Activated naive CD4-positive, alpha-beta T cell (primary cell): ENCODE measurements at places on chromosomes 12 and 14.

GRCh38 chr12:48420039-48420775, 52.2 kb upstream of the ANP32D start:
- no peak for DNase-seq

DNA sequence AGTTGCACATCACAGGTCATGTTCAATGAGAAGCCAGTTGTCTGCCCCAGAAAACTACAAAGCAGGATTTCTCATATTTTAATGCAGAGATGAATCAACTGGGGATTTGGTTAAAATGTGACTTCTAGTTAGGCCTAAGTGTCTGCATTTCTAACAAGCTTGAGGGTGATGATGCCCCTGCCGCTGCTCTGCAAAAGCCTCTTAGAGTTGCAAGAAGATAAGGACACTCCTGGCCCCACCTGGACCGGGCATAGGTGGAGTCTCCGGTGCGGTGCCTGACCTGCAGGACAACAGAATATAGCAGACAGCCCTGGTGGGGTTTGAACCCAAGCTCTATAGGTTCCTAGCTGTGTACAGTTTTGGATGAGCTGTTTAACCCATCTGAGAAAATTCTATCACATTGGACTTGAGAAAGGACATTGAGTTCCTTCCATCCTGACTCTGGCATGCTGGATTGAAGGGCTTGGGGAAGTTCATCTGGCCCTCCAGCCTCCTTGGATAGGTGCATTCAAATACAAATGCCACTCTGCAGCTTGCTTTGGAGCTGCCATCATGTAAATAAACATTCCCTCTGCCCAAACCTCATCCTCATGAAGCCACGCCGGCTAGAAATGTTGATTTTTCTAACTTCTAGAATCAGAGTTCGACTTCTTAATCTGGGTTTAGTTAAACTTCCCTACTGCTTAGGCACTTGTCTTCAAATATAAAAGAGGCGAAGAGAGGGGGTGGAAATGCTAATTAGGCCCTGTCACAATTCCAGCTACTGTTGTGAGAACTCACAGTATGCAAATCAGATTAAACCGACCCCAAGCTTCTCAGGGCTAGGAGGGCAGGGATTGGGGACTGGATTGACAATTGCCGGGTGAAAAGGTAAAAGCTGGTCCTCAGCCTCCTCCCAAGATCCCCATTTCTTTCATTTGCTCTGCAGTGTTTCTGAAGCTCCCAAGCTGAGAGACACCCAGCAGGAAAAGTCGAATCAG, 1225.6 kb downstream of the VRK1 start:
- DNase-seq: no peak

GRCh38 chr14:65210118-65210821, 108.0 kb upstream of the MAX start:
- no peak for DNase-seq

- DNase-seq: no peak
Observed at GRCh38 chr12:11723993-11724392, 74.5 kb downstream of the ETV6 start.

DNA sequence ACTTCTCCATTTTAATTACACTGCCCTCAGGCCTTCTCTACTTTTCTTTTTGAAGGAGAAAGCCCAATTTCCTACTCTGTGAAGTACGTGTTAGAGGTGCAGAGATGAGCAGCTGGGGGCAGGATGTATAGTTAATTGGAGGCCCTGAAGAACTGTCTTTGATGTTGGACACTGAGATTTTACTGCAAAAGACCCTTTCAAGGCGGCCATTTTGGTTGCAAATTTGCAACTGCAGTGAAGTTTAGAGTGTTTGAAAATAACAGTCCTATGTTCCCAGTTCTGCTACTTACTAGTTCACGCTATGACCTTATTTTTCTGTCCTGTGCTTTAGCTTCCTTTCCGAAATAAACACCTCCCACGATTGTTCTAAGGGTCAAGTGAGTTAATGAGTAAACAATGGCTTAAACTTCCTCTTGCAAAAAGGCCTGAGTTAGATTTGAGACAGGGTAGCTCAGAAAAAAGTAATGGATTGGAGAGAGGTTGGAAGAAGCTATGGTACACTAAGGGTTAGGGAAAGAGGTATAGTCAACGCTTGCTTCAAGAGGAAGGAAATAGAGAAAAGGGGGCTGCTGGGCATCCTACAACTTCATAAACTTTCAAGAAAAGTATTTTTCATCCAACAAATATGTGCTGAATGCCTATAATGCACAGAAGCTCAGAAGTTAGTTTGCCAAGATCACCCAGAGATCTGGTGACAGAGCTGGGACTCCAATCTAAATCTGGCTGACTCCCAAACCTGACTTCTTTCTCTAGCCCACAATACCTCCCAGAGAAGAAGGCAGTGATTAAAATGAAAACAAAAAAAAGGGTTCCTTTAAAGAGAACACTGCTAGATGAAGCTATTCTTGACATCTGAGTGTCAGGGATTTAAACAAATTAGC, 26.4 kb upstream of the DICER1 start:
- DNase-seq: no peak

- DNase-seq: no peak
Observed at GRCh38 chr12:75632442-75632841, 121.0 kb upstream of the KRR1 start.

- no peak for DNase-seq
Observed at GRCh38 chr14:61462566-61463193, 141.3 kb downstream of the PRKCH start.

- no peak for DNase-seq
Observed at GRCh38 chr12:111276146-111276545, 92.7 kb downstream of the PHETA1 start.

- DNase-seq: no peak
Observed at GRCh38 chr12:40248034-40248433, 23.2 kb downstream of the LRRK2 start.

- DNase-seq: no peak
Observed at GRCh38 chr14:77950371-77951063, 150.6 kb downstream of the ADCK1 start.

DNA sequence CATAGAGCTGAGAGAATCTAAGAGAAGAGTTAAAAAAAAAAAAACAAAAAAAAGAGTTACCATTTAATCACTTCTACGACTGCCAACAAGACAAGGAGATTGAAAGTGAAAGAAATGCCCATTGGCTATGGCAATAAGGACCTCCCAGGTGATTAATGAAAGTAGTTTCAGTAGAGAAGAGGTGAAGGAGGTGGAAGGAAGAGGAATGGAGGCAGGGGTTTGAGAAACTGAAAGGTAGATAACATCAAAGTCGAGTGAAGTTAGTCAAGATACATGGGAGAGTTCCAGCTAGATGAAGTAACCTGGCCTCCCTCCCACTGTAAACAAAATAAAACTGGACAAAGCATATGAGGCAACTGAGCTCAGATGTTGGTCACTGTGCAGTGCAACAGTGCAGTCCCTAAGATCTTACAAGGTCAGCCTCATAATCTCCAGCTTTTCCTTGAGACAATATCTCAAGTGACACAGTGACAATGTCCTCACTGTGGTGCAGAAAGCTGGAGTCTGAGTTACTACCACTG, 118.0 kb upstream of the CCDC198 start:
- no peak for DNase-seq

DNA sequence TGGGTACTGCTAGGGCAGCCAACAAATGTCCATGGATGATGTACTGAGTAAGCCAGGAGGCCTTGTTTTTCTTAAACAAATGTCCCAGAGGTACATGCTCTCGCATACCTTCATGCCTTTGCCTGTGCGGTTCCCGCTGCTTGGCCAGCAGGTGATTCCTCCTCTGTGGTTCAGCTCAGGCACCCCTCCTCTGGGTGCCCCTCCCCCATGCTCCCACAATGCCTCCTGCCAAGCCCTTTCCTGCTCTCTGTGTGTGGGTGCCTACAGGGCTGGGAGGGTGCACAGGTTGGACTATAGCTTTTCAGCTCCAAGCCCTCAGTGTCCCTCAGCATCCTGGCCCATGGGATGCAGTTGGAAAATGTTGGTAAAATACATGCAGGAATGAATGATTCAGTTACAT, 23.5 kb downstream of the ASB2 start:
- no peak for DNase-seq

DNA sequence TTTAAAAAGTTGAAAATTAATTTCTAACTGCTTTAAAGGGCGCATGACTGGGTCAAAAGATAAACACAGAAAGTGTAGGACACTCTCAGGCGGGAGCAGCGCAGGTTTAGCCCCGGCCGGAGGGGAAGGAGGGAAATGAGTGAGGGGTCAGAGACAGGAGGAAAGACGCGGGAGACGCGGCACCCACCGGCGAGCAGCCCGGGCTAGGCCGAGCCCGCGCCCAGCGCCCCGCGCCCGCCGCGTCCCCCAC, 591 bp downstream of the GXYLT1 start:
- DNase-seq: no peak

DNA sequence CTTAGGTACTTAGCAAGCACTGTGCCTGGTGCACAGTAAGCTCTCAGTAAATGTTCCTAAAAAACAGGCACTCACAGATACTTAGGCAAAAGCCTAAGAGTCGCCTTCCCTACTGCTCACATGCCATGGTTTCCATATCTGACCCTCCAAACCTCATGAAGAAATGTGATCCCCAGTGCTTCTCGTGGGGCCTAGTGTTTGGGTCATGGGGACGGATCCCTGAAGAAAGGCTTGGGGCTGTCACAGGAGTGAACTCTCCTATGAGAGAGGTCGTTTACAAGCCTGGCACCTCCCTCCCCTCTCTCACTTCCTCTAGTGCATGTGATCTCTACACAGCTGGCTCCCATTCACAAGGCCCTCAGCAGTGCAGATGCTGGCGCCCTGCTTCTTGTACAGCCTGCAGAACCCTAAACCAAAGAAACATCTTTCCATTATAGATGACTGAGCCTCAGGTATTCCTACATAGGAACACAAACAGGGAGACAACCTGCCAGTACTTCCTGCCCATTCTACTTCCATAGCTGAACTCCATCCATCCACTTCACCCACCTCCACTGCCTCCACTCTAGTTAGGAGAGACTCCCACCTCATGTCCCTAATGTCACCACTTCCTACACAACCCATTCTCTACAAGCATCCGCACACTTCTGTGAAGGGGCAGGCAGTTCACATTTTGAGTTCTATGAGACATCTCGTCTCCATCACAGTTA, 2.9 kb downstream of the SLC15A4 start:
- DNase-seq: no peak

- peak; percentile 83 for DNase-seq
Observed at GRCh38 chr14:24429395-24430142, at the start of the genes CBLN3 and KHNYN. TSS of gene CBLN3 (minus strand) at chr14:24429668. CDS start at chr14:24429054, 614 bp downstream. TSS of gene KHNYN (plus strand) at chr14:24429954. CDS start at chr14:24430731, 777 bp downstream.

DNA sequence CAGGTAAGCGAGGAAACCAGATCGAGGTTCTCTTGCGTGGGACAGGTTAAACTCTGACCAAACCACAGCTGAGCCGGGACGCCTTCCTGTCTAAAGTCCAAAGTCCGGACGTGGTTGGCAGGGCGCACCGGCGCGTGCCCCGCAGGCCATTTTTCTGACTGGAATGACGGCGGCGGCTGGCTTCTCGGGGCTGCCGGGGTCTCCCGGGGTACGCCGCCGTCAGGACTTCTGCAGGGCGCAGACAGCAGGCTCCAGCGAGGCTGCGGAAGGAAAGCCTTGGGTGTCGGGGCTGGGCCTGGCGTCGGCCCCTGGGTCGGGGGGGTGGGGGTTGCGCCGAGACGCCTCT, 32.8 kb downstream of the MIA2 start:
- DNase-seq: no peak

GRCh38 chr14:59175404-59175803, 13.1 kb upstream of the DAAM1 start:
- no peak for DNase-seq

DNA sequence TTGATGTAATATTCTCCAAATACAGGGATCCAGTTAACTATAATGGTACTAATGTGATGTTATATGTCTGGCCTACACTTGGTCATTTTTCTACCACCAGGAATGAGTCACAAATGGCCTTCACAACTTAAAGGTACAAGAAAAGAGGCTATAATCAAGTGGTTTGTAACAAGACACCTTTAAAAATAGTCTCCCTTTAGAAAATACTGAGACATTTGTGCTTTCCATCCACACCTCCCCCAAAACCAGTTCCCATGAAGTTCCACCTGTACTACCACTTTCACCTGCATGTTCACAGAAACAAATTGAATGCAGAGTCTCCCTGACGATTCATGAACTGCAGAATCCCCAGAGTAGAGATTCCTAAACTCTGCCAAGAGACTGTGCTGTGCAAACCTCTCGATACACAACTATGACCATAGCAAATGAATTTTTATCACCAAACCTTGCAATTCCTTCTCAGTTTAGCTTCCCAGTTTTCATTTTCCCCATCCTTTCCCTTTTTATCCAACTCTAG, 6.0 kb downstream of the BTG1 start:
- no peak for DNase-seq

- no peak for DNase-seq
Observed at GRCh38 chr12:65988596-65988995, 142.0 kb downstream of the LLPH start.

- DNase-seq: no peak
Observed at GRCh38 chr12:18160901-18161300, 70.9 kb upstream of the RERGL start.
